ENCODE measurements at places on chromosomes 2 and 18.

DNA sequence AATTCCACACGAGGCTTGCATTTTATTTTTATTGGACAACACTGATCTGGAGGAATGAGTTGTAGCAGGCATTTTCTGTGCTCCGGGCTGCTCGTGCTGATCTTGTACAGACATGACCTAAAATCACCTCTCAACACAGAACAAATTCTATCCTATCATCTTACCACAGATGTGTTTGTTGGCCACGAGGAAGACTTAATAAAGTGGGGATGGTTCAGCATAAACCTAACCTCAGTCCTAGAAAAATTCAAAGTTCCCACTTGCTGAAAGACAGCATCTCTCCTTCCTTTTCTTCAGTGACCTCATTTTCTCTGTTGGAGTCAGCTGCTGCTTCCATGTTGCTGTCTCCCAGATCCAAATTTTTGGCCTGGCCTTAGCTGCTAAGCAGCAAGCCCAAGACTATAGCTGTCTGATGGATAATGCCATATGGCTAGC is 45.3 kb downstream of the RBKS start:
- DNase-seq = no peak

GRCh38 chr2:42494355-42495233 is 812 bp upstream of the KCNG3 start:
- DNase-seq = peak; percentile 82

- no peak for DNase-seq
Measured at GRCh38 chr18:6860804-6861448, 131.4 kb downstream of the ARHGAP28 start.

DNA sequence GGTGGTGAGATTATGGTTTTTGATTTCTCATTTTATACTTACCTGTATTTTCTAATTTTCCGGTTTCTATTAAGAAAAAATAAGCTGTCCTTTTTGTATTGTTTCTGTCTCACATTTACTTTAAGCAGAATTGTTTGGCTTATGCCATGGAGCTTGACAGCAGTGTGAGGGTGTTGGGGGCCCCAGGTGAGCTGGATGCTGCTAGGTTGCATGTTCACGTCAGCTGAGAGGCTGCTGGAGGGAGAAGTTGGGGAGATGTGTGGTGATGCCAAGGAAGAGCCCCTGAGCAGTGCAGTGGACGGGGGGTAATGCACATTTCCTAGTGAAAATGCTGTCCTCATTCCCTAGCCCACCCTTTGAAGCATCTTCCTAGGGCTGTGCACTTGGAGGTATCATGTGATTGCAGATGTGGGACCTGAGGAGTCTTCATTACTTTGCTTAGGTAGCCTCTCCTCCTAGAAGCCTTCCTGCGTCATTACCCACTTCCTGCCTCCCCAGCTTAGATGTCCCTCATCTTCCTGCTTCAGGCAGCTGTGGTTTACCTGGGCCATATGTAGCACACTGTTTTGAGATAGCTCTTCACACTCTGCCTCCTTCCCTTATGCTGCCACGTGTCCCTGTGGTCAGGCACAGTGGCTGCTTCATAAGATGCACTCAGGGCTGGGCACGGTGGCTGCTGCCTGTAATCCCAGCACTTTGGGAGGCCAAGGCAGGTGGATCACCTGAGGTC is 16.2 kb downstream of the ATG16L1 start:
- DNase-seq = no peak

DNA sequence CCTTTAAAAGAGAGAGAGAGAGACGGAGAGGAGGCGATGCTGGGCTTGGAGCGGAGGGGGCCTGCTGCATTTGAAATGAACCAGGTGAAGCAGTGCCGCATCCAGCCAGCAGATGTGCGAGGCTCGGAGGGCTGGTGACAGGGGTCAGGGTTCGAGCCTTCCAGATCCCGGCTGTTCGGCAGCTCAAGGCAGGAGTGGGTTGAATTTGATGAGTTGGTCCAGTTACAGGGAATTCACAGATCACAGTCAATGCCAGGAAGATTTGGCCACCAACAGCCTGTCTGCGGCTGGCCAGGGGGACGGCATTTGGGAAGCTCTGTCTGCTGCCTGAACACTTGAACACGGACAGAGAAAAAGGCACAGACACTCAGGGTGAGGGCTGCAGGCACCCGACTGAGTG is 48.6 kb downstream of the PTGR3 start:
- no peak for DNase-seq

GRCh38 chr18:44786257-44786656 is 105.6 kb downstream of the SETBP1 start:
- DNase-seq = no peak

DNA sequence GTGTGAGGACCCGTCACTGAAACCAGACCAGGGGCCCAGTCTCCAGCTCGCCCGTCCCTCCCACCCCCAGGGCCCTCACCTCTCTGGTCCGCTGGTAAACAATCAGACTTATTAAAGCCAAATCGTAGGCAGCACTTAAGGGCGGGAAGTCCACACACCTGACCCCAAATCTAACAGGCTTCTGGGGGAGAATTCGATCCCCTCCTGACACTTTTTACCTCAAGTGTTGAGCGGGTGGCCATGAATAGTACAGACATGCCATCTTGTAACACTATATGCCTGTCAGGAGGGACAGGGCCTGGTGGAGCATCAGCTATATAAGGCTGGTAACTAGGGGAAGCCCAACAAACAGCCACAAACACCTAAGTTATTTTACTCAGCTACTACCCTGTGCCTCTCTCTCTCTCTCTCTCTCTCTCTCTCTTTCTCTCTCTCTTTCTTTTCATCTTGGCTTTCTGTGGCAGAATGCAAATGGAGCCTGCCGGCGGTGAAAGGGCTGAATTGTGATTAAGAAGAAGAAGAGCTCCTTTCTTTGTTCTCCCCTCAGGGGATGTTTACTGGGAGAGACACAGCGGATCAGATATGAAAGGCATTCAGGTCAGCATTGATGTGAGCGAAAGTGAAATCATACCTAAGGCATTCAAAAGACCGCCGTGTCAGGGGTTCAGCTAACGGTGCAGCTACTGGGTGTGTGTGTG is 9.5 kb downstream of the ZEB2 start:
- peak; percentile 55 for DNase-seq

DNA sequence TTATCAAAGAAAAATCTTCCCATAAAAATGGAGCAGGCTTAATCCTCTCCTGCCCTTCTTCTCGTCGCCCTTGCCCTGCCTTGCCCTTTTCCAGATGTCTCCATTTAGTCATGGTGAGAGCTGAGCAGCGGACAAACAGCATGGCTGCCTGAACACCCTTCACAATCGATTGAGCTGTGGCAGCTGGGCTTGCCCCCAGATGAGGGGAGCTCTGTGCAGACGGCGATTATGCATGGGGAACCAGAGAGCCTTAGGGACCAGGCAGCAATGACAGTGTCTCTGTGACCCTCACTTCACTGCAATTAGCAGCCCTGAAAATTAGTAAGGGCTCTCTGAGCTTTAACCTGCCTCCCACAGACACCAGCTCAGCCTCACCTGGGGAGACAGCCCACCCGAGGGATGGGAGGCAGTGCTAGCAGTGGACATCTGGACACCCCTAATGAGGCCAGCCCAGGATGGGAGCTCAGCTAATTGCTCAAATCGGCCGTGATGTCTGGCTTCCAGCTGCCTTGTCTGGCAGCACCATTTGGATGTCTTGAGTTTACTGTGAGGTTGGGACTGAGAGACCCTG is 365.7 kb downstream of the TNS1 start:
- DNase-seq = no peak

DNA sequence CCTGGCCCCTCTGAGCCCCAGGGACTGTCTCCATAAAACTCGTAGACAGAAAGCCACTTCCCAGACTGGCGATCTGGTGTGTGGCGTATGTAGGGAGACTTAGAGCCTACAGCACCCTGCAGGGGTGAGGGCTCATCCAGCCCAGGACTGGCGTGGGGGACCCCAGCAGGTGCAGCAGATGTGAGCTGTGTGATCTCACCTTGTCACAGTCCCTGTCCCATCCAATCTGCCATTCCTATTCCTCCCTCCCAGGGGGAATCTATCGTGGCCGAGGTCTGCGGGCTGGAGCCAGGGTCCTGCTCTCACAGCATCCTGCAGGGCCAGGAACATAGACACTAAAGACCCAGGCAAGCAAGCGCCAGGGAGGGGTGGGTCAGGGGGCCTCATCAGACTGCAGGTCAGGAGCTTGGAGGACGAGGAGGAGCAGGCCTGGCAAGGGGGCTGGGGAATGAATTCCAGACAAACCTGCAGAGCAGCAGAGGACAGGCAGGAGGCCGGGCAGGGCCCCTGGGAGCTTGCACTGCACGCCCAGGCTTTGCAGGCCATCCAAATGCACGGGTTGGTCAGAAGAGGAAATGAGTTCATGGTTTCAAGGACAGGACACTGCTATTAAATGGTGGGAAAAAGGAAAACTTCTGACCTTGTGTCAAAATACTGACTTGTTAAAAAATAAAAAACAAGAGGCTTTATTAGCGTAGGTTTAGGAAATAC is 32.5 kb downstream of the HS6ST1 start:
- no peak for DNase-seq

GRCh38 chr18:12310762-12311161 is 2.7 kb downstream of the TUBB6 start:
- no peak for DNase-seq

- no peak for DNase-seq
Measured at GRCh38 chr2:101625387-101625786, 72.1 kb upstream of the MAP4K4 start.

- DNase-seq = no peak
Measured at GRCh38 chr2:176147210-176147799, 4.0 kb upstream of the HOXD4 start.

DNA sequence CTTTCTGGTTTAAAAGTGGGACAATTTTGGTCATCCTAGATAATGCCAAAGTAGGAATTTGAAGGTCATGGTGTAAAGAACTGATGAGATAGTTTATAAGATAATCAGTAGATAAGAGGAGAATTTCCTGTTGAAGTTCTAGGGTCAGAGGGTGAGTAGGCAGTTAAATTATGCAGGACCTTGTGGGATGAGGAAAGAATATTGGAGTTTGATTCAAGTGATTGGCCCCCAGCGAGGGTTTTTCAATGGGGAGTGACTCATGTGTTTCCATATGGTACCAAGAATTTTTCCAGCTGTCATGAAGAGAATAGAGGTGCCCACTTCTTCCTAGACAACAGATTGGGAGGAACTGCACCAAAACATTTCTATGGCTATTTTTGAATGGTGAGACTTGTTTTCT is 940.2 kb upstream of the ZEB2 start:
- DNase-seq = no peak

DNA sequence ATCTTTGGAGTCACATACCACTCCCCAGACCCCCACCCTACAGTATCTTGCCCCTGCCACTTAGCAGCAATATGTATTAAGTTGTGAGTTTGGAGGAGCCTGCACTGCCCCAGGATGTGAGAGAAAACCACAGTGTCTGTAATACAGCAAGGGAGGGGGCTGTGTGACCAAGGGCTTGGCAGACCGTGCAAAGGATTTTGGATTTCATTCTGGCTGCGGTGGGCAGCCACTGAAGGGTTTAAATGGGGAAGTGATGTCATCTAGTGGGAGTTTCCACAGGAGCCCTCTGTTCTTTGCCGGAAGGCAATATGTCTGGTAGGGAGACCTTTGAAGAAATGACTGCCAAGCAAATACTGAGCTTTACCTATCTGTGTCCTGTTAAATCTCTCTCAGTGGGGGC is 202.4 kb downstream of the FHOD3 start:
- DNase-seq = peak; percentile 54

GRCh38 chr2:158984604-158985135 is 16.2 kb downstream of the TANC1 start:
- DNase-seq = peak; percentile 28

DNA sequence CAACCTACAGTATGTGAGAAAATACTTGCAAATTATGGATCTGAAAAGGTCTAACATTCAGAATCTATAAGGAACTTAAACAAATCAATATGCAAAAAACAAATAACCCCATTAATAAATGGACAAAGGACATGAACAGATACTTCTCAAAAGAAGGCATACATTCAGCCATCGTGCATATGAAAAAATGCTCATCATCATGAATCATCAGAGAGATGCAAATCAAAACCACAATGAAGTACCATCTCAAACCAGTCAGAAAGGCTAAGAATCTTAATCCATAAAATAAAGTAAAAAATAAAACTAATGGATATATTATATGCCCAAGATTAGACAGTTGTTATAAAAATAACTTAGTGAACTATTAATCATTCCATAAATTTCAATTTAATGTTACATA is 154.0 kb downstream of the CALCRL start:
- DNase-seq = no peak

DNA sequence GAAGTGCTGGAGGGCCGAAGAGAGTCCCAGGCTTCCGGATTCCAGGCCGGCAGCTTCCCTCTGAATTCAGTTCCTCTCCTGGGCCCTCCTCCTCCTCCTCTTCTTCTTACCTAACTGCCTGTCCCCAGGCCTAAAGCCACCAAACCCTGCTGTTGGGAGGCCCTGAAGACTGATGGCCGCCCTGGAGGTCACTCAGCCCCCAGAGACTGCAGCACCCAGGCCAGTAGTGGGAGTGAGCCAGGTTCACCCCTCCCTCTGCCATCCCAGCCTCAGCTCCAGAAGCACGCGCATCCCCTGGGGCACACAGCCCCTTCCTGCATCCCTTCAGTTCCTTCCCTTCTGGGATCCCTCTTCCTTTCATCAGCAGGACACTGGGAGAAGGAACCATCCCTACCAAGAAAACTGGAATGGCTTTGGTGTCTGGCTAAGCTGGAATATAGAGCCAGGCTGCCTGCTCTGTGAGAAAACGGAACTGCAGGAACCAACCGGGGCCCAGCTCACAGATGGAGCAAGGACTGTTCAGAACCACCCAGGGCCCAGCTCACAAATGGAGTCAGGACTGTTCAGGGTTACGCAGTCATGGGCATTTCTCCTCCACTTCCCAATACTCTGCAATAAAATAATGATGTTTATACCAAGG is 127.4 kb downstream of the NDUFA10 start:
- DNase-seq = no peak

DNA sequence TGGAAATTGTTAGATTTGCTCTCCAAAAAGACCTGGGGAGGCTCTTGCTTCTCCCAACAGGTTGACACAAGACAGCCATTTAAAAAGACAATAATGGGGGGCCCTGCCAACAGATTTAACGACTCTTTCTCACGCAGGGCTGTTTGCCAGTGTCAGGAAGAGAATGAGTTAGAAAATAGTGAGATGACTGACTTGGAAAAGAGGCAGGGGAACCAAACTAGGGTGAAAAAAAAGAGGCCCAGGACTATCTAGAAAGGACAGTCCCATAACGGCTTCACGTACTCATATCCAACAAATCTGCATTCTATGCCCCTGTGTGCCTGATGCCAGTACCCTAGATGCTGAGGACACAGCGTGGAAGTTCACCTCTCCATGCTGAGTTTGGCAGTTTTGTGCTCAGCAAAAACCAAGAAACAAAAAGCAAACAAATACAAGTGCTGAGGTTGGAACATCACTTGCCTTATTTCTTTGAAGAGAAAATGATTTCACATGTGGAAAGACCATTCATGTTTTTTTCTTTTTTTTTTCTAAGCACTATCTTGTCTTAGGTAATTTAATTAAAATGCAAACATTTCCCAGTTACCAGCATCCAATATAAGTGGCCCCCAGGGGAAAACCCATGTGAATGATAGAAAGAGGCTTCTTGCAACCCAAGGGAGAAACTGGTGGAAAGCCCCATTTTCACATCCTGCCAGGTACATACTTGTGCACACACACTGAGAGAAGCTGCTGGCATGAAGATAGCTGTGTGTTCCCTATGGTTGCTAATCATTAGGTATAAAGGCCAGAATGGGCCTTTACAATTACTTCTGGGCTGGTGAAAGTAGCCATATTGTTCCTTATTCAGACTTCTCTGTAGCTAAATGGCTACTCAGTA is 10.6 kb upstream of the WIPF1 start:
- DNase-seq = no peak

GRCh38 chr2:197028230-197028629 is 101.7 kb upstream of the PGAP1 start:
- DNase-seq = no peak

- DNase-seq = no peak
Measured at GRCh38 chr2:2095360-2096093, 235.5 kb downstream of the MYT1L start.

All from OCI-M1 (cell line).